HCEC 1CT (cell line): ENCODE measurements at places on chromosomes 16 and 17.

DNA sequence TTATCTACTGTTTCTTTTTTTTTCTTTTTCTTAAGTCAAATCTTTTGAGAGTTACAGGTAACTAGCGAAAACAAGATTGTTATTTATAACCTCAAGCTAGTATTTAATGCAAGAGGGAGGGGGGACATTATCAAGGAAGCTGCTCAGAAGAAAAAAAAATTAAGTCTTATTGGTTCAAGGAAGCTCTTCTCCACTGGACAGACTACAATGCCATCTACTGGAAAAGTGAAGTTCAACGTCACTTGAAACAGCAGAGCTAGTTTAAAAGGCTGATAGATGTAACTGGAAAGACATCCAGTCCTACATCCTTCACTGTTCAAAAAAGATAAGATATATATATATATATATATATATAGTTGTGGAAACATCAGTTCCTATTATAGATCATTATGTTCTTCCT, 418.0 kb upstream of the PSMD7 start:
- peak; percentile 23 for DNase-seq

- peak; percentile 44 for DNase-seq
Observed at GRCh38 chr17:48037036-48037837, at the start of gene COPZ2. COPZ2 (minus strand) TSS chr17:48037797; CDS start chr17:48037777, 20 bp downstream.

GRCh38 chr17:17671369-17672129, 9.7 kb upstream of the RAI1 start:
- DNase-seq: no peak

- DNase-seq: no peak
Observed at GRCh38 chr17:70298929-70299531, 129.7 kb downstream of the KCNJ2 start.

GRCh38 chr16:22979038-22979437, 165.1 kb downstream of the HS3ST2 start:
- no peak for DNase-seq

DNA sequence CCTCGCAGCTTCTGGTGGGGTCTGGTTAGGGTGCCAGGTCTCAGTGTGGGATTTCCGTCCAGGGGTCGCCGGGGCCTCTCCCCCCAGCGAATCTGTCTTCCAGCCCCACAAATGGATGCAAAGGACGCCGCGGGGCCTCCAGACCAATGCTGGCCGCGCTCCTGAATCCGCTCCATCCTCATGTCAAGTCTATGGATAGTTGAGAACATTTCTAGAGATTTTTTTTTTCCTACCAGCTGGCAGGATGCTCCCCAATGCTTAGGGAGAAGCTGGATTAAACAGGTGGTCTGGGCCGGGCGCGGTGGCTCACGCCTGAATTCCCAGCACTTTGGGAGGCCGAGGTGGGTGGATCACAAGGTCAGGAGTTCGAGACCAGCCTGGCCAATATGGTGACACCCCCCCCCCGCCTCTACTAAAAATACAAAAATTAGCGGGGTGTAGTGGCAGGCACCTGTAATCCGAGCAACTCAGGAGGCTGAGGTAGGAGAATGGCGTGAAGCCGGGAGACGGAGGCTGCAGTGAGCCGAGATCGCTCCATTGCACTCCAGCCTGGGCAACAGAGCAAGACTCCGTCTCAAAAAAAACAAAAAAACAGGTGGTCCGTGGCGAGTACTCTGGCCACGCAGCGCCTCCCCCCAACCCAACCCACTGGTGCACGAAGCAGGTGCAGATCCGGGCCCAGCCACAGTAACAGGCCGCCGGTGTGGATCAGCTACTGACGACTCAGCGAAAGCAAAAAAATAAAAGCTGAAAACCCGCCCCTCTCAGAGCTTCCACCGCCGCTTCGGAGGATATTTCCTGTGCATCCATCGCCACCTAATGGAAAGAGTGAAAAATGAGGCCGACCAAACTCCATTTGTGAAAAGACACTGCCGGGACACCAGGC, 1.1 kb upstream of the NXN start:
- DNase-seq: peak; percentile 80

DNA sequence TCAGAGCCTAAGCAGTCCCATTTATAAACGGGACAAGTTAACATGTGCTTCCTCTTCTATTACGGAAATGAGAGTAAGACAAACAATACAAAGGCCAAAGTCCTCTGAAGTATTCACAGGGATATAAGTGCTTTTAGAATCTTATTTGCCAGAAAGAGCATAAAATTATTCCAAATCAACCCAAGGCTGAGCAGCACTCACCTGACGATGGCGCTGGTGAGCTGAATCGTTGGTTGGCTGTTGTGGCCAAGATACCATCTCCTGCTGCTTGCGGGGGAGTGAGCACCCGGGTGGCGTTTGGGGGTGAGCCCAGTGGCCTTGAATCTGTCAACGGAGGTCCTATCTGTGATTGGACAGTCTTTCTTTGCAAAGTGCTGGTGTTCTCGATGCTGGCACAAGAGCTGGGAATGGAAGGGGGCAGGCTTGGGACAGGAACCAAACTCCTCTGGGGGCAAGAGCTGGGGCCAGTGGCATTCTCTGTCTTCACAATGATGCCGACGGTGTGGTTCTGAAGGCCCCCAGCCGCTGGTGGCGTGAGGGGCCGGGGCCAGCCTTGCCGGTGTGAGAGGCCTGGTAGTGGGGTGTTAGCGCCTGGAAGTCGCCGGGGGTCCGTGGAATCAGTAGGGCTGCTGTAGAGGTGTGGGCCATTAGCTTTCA, 9.5 kb upstream of the DHRS13 start:
- DNase-seq: no peak

GRCh38 chr17:66448026-66448639, 145.7 kb downstream of the PRKCA start:
- no peak for DNase-seq

- DNase-seq: no peak
Observed at GRCh38 chr17:79721993-79722671, 8.6 kb upstream of the ENPP7 start.

DNA sequence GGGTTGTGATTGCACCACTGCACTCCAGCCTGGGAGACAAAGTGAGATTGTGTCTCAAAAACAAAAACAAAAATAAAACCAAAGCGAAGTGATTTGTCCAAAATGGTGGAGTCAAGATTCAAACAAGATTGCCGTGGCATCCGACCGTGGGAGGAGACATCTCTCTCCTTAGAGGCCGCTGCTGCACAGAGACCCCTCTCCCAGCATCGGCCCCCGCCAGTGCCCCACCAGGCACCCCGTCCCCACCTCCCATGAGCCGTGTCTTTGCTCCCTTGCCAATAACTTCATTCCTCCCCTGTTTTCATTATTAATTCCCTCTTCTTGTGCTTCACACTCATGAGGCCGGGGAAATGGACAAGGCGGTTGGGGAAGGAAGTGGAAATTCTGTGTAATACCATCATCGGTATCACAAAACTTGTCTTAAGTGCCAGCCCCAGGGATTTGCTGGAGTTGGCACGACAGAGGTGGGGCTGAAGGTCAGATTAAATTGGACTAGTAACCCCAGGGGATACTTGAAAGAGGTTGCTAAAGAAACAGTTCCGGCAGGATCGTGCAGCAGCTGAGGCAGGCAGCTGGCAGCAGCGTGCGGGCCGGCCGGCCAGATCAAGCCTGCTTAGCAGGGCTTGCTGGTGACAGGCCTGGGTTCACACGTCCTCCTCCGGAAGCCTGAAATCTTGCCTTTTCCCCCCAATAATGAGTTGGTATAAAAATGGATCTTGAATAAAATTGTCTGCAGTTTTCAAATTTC, 66.8 kb downstream of the RTN4RL1 start:
- no peak for DNase-seq

GRCh38 chr16:49859125-49859811, 3.4 kb upstream of the ZNF423 start:
- peak; percentile 1 for DNase-seq

GRCh38 chr17:33435721-33436301, 142.7 kb upstream of the ASIC2 start:
- DNase-seq: no peak

DNA sequence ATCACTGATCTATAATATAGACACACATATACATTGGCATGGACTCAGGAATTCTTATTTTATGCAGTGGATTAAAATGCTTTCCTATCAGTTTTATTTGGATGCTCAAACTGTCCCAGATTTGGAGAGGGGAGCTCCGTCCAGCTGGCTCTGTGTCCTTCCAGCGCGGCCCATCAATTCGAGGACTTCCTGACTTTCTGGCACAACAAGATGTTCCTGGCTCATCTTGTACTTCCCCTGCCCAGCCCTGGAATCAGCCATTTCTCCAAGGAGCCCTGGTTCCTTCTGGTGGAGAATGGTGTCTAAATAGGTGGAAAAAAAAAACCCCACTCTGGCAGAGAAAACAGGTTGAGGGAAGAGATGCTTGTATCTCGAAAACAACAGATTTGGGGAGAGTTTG, 94.5 kb downstream of the CRISPLD2 start:
- no peak for DNase-seq

- DNase-seq: no peak
Observed at GRCh38 chr17:72730077-72730476, 362.4 kb downstream of the SLC39A11 start.

- peak; percentile 77 for DNase-seq
Observed at GRCh38 chr17:78341559-78342448, 18.1 kb downstream of the SOCS3 start.

DNA sequence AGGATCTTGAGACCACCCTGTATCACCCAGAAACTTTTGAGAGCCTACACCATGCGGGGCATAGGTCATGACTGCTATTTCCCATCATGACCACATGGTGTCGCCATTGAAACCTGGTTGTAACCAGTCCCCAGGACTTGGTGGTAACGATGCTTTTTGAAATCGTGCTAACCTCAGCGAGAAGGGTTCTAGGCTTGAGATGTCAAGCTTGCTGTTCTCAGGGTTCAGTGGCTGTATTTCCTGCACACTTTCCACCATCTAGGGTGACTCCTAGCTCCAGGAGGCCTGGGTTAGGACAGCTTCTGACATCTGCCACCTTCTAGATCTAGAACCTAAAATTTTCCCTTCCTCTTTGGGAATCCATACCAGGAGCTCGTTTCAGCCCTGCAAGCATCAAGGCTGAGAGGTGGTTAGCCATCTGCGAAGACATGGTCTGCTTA, 13.0 kb upstream of the SPNS3 start:
- peak; percentile 59 for DNase-seq

DNA sequence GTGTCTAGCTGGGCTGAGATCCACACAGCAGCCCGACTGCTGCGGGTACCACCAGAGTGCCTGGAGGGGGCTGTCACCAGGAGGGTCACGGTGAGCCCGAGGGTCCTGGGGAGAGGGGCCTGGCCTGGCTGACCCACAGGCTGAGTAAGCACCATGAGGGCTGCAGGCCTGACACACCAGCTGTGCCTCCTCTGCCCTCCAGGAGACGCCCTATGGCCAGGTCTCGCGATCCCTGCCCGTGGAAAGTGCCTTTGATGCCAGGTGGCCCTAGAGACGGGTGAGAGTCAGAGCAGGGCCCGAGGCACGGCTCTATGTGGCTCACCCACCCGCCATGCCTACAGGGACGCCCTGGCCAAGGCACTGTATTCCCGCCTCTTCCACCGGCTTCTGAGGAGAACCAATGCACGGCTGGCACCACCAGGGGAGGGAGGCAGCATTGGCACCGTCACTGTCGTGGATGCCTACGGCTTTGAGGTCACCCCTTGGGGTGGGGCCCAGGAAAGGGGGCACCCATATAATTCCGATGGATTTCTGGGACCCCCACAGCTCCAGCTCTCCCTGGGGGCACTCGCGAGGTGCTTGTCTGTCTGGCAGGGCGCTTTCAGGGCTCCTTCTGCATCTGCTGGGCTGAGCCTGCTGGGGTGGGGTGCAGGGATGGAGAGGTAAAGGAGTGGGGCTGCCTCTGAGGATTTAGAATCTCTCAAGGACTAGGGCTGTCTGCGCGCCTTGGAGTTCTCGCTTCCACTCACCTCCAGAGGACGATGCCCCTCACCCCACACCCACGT, 7.1 kb downstream of the MYO15B start:
- DNase-seq: no peak

DNA sequence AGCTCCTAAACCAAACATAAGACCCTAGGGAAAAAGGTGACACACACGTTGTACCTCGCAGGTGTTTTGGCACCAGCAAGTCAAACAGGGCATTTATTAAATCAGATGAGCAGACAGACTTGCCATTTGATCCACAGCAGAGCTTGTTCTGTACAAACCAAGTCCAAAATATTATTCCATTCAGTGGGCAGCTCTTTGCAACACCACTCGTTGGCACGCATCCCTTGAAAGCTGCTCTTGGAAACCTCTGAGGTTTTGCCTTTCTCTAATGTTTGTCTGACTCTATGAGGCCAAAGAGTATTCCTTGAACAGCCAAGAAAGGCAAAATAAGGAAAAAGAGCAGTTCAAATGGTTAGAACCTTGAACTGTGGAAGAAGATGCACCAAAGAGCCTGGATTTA, 12.7 kb downstream of the TMEM100 start:
- no peak for DNase-seq

DNA sequence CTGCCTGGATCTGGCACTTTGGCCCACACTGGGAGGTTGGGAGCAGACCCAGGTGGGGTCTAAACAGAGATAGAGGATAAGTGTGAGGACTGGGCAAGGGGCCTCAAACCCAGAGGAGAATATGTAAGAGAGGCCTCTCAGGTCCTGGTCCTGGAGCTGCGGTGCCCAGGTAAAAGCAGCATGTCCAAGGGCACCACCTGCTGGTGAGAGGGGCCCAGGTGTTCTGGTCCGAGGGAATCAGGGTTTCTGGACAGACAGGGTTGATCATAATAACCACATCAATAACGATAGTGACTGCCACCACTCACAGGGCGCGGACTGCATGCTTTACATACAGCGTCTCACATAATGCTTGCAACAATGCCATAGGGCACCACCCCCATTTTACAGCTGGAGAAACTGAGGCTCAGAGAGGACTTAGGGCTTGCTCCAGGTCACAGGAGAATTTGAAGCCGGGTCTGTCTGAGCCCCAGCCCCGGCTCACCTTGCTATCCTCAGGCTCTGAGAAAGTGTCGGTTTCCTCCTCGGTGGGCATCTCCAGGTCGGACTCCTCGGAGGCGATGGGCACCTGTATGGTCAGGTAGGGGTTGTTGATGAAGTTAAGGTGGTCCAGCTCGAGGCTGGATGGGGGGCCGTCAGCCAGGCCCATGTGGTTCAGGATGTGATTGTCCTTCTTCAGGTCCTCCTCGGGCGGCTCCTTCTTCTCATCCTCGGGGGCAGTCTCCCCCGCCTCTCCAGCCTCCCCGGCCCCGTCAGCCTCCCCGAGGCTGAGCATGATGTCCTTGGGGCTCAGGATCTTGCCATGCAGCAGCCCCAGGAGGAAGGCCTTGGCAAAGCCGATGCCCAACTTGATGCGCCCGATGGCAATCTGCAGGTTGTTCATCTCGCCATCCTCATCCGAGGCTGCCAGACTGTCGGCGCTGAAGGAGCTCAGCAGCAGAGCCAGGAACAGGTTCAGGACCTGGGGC, 19.1 kb upstream of the CD79B start:
- no peak for DNase-seq

GRCh38 chr17:70414300-70414699, 245.0 kb downstream of the KCNJ2 start:
- DNase-seq: no peak

DNA sequence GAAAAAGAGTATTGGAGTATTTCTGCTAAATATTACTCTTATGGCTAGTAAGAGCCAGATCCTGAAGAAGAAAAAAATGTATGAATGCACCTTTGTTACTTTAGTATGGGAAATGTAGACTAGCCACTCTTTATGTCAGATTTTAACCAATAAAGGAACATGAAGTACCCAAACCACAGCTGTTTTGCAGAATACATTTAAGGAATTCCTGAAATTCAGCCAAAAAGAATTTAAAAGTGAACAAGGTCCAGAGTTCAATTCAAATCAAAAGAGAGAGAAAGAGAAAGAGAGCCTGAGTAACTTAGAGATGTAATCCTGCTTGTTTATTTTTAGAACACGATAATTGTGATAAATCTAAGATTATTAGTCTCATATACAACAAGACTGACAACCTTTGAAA, 1.2 kb downstream of the KCNJ16 start:
- DNase-seq: peak; percentile 15

GRCh38 chr17:19554393-19554792, 20.7 kb downstream of the SLC47A1 start:
- DNase-seq: no peak

- no peak for DNase-seq
Observed at GRCh38 chr17:72700226-72700625, 392.3 kb downstream of the SLC39A11 start.
